ENCODE measurements at places on chromosomes 2 and 18. TPM values are rescaled to one million over a fixed set of nuclear protein-coding genes. Genes with fewer than 3 reads are reported as not detected.
A peak's percentile ranks its signal among the peaks of the same experiment; 100 is the strongest.

The PID1 gene
- 38.2 TPM for total RNA-seq

- no peaks in the 10 kb centered on the region for H3K36me3 ChIP-seq
- no peak for DNase-seq
- H3K4me3 ChIP-seq = no peak overlapping the region
- H3K27me3 ChIP-seq = peaks cover 31% of the 10 kb centered on the region
- no peak overlapping the region for H3K27ac ChIP-seq
Measured at GRCh38 chr2:98932778-98933343, 3.2 kb downstream of the CRACDL start.

- no peaks in the 10 kb centered on the region for H3K4me1 ChIP-seq
- peak overlapping the region; percentile 13 for H3K27ac ChIP-seq
- no peaks in the 10 kb centered on the region for H3K36me3 ChIP-seq
- no peaks in the 10 kb centered on the region for H3K27me3 ChIP-seq
- peak overlapping the region; percentile 5 for H3K4me3 ChIP-seq
Measured at GRCh38 chr2:190062053-190062452, 476 bp downstream of the MSTN start.

GRCh38 chr2:227761740-227762476, 16.2 kb downstream of the SCYGR8 start:
- no peak overlapping the region for H3K4me3 ChIP-seq
- no peak for DNase-seq
- no peak overlapping the region for H3K27ac ChIP-seq

GRCh38 chr2:17979707-17980106, 101.2 kb downstream of the KCNS3 start:
- no peak overlapping the region for H3K4me3 ChIP-seq
- no peaks in the 10 kb centered on the region for H3K36me3 ChIP-seq

Data from tibial nerve (tissue), 4 donors.